ENCODE measurements at places on chromosomes 7 and 10. TPM values are rescaled to one million over a fixed set of nuclear protein-coding genes. Genes with fewer than 3 reads are reported as not detected.

DNA sequence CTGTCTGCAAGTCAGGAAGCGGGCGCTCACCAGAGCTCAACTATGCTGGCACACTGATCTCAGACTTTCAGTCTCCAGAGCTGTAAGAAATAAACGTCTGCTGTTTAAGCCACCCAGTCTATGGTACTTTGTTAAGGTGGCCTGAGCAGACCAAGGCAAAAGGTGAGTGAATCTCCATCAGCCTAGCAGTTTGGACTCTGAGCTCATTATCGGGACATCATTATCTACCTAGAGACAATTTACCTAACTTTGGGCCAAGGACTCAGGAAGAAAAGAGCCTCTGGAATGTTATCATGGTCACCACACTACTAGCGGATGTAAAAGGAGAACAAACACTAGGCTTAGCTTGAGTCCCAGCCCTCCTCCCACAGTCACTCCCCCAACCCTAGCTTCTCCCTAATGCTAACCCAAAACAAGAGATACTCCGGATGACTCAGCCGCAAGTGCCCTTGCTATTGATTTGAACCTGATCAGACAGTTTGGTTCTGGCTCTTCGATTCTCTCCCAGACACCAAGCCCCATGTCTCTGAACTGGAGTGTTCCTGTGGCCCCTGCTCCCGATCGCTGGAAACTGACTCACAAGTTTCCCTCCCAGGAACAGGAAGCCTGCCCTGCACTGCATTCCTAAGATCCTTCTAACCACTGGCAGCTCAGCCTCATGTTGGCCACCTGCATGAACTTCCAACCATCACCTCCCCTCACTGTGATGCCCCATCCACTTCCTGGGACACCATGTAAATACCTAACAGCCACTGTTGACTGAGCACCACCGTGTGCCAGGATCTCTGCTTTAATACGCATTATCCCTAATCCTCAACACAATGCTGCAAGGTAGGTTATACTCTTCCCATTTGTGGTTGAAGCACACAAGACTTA, 34.5 kb downstream of the CREB3L2 start:
- peaks cover 9% of the 10 kb centered on the region for H3K36me3 ChIP-seq
- H3K4me3 ChIP-seq, result peak overlapping the region; percentile 54
- peaks cover 95% of the 10 kb centered on the region for H3K4me1 ChIP-seq
- no peak for DNase-seq

GRCh38 chr10:34121125-34121753, 693.9 kb downstream of the PARD3 start:
- no peak for DNase-seq
- H3K4me3 ChIP-seq, result no peak overlapping the region
- no peaks in the 10 kb centered on the region for H3K27me3 ChIP-seq
- peak overlapping the region; percentile 71 for H3K27ac ChIP-seq
- H3K36me3 ChIP-seq, result peaks cover 1% of the 10 kb centered on the region

UPK3B gene
- 0.62 TPM for total RNA-seq

DNA sequence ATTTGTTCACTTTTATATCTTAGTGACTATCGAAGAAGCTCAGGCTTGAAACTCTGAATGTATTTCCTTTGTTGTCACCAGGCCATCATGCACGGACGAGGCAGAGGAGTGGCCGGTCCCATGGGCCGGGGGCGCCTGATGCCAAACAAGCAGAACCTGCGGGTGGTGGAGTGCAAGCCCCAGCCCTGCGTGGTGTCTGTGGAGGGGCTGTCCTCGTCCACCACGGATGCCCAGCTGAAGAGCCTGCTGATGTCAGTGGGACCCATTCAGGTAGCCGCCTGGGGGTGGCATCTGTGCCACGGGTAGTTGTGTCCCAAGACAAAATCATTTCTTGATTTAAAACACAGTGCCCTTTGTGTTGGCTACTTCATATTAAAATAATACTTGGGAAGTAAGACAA, 45.9 kb downstream of the SHH start:
- no peak overlapping the region for H3K27ac ChIP-seq
- no peaks in the 10 kb centered on the region for H3K27me3 ChIP-seq
- DNase-seq, result no peak
- peaks cover 16% of the 10 kb centered on the region for H3K36me3 ChIP-seq
- H3K4me3 ChIP-seq, result no peak overlapping the region

DNA sequence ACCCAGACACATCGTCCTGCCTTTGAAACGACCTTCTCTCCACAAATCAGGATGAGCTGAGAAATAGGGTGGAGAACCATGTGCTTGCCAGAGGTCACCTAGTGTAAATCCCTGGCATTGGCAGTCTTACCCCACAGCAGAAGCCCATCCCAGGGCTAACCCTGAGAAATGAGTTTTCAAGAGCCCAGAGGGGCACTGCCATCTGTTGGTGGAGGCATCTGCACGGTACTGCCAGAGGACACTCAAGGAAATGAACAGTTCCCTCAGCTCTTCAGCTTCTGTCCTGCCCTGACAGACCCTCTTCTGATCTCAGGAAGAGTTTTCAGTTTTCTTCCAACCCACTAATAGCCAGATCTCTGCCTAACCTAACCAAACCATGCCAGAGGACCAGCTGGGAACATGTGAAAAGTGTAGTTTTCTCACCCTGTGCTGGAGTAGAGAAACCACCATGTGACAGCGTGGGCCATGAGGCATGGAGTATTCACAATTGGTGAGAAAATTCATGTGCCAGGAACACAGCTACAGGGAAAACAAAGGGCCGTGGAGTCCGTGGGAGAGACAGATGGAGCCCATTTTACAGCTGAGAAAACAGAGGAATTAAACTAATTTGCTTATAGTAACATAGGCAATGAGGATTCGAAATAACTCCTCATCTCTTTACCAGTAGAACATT, 37.7 kb upstream of the ITPRID1 start:
- H3K27me3 ChIP-seq, result peaks cover 25% of the 10 kb centered on the region
- no peak overlapping the region for H3K4me3 ChIP-seq

DNA sequence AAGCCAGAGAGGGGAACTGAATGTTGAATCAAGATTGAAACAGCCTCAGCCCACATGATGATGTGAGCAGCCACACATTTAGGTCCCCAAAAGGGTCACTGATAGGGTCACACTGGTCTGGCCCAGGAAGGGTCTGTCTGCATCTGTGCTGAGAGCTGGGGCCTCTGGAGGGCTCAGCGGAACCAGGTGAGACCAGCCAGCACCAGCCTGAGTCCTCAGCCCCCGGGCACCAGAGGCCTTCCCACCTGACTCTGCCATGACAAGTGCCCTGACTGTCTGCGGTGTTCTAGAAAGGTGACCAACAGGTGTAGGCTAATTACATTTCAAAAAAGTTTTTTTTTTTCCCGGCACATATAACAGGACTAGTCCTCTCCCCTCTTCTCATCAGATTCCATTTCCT, 76.2 kb downstream of the WDR11 start:
- H3K27ac ChIP-seq, result no peak overlapping the region
- H3K36me3 ChIP-seq, result no peaks in the 10 kb centered on the region
- no peak for DNase-seq
- H3K27me3 ChIP-seq, result peaks cover 3% of the 10 kb centered on the region

DNA sequence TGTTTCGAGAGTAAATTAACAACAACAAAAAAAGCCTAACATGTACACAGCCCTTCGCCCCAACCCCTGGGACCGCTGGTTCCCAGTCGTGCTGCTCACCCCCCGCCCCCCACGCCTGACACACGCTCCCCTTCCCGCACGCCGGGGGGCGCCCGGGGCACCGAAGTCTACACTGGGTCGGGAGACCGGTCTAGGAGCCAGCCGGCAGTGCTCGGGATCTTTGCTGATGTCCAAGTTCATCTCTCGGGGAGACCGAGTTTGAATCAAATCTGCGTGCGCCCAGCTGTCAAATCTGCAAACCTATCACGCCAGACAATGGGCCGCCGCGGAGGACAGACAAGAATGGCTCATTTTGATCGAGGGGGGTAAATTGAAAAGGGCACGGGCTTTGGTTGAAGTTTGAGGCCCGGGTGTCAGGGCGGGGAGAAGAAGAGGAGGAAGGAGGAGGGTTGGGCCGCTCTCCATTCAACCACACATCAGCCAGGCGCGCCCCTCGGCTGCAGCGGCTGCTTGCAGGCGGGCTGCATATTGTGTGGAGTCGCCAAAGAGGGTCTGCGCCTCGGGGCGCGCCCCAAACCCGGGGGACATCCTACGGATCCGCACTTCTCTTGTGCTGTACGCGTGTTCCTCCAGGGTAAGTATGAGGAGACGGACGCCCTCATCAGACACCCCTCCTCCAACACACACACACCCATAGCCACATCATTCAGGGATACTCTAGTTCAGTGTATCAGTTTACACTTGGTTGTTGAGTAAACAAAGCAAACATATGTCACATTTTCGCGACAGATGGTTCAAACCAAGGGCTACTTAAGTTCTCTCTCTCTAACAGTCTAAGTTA, 1.3 kb upstream of the GFRA1 start:
- H3K36me3 ChIP-seq, result no peaks in the 10 kb centered on the region
- DNase-seq, result no peak
- H3K27ac ChIP-seq, result peak overlapping the region; percentile 91
- peaks cover 25% of the 10 kb centered on the region for H3K4me1 ChIP-seq

CDNF gene
- total RNA-seq, result 0.69 TPM

DNA sequence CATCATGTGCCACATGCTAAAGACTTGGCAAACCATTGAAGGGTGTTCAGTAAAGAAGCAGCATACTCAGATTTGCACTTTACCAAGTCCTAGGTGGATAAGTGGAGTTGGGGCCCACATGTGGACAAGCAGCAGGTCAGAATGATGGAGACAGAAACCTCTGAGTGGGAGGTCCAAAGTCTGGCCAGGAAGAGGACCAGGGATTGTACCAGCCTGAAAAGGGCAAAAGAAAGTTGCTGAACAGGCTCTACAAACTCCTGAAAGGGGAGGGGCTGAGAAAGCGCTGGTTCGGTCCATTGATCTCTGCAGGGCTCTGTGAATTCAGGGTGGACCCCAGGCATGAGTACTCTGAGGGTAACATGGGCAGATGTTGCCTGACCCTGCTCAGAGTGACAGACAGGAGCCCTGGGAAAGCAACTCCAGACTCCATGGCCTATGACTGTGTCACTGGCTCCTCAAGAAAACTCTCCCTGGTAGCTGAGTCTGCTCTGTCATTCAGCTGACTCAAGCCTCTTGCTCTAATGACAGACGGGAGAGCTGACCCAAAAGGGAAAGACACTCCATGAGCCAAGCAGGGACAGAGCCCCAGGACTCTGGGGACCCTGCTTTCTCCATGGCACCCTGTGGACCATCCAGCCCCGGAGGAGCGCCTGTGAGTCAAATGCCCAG, 68.5 kb downstream of the TBXAS1 start:
- no peak for DNase-seq
- H3K4me1 ChIP-seq, result peaks cover 17% of the 10 kb centered on the region
- no peak overlapping the region for H3K4me3 ChIP-seq
- peaks cover 2% of the 10 kb centered on the region for H3K27me3 ChIP-seq

HACD1 gene
- 71.6 TPM for total RNA-seq

GRCh38 chr7:19024261-19024660, 93.2 kb downstream of the TWIST1 start:
- peaks cover 41% of the 10 kb centered on the region for H3K4me1 ChIP-seq
- no peak for DNase-seq
- no peaks in the 10 kb centered on the region for H3K27me3 ChIP-seq
- peak overlapping the region; percentile 87 for H3K27ac ChIP-seq
- no peak overlapping the region for H3K4me3 ChIP-seq

EIF5AL1 gene
- total RNA-seq, result 0.17 TPM

- H3K4me1 ChIP-seq, result no peaks in the 10 kb centered on the region
- H3K27me3 ChIP-seq, result peaks cover 2% of the 10 kb centered on the region
- no peak within 1 kb of the TSS for H3K27ac ChIP-seq
- no peak for DNase-seq
- H3K36me3 ChIP-seq, result no peaks in the 10 kb centered on the region
- no peak within 1 kb of the TSS for H3K4me3 ChIP-seq
These were observed at the start of gene TMEM273 for GRCh38 chr10:49187950-49188761. Gene TMEM273, minus strand, starts transcription at chr10:49188391. Its CDS starts 55 bp downstream, at chr10:49188336.

DNA sequence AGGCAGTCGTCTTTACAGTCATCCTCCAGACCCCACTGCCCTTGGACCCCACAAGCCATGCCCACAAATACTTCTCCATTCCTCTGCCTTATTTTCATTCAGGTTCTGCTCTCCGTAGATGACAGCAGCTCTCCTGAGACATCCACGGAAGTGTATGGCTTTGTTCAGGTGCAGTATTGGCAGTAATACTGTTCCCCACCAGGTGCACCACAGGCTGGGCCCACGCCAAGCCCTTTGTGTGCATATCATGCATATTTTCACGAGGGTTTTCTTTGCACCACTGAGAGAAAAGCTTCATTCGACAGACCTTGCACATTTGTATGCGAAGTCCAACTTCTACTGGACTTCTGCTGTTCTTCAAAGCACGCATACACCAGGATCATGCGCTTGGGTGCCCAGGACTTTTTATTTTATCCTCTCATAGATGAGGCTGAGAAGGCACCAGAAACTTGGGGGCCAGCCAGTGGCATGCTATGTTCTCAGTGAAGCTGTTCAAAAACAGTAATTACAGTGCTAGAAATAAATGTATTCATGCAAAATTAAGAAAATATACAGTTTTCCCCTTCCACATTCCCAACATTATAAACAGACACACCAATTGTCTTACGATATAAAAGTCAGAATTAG, 37.8 kb upstream of the PITRM1 start:
- no peak overlapping the region for H3K4me3 ChIP-seq
- H3K27ac ChIP-seq, result no peak overlapping the region
- H3K27me3 ChIP-seq, result no peaks in the 10 kb centered on the region
- H3K36me3 ChIP-seq, result no peaks in the 10 kb centered on the region
- peaks cover 3% of the 10 kb centered on the region for H3K4me1 ChIP-seq
- no peak for DNase-seq

DNA sequence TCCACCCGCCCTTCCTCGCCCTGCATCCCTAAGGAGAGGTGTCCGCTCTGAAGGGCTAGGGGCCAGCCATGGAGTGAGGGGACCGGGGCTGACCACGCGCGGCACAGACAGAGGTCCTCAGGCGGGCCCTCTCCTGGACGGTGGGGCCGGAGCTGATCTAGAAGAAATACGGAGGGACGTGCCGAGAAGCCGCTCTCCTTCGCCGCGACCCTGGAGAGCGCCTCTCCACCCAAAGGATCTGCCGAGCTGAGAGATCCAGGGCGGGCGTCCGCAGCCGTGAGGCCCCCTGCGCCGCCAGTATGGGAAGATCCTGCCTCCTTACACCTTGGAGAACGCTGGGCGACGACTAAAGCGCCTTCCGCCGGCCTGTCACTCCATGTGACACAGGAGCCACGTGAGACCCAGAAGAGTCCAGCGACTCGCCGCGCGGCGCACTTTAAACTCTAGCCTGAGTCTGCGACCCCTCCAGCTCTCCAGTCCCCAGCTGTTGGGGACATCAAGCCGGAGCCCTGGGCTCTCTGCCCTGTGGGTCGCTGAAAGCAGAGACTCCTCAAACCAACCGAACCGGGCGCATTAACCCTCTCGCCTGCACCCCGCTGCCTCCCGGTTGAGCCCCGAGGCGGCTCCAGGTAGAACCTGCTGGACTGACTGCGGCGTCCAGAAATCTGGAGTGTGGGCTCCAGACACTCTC, 1.5 kb upstream of the SFMBT2 start:
- H3K4me3 ChIP-seq, result peak overlapping the region; percentile 60
- no peaks in the 10 kb centered on the region for H3K36me3 ChIP-seq

GRCh38 chr10:104895981-104896380, 254.9 kb downstream of the SORCS3 start:
- H3K4me1 ChIP-seq, result no peaks in the 10 kb centered on the region
- H3K27me3 ChIP-seq, result no peaks in the 10 kb centered on the region
- no peak for DNase-seq
- H3K27ac ChIP-seq, result no peak overlapping the region
- no peaks in the 10 kb centered on the region for H3K36me3 ChIP-seq

ASZ1 gene
- not detected for total RNA-seq

SP8 gene
- total RNA-seq, result not detected

- no peaks in the 10 kb centered on the region for H3K27me3 ChIP-seq
- H3K36me3 ChIP-seq, result peaks cover 10% of the 10 kb centered on the region
- H3K27ac ChIP-seq, result no peak overlapping the region
- H3K4me3 ChIP-seq, result no peak overlapping the region
These were observed 26.2 kb downstream of the CUX1 start for GRCh38 chr7:101843293-101844271.

- H3K27me3 ChIP-seq, result no peaks in the 10 kb centered on the region
- H3K27ac ChIP-seq, result no peak overlapping the region
- DNase-seq, result no peak
- H3K4me1 ChIP-seq, result no peaks in the 10 kb centered on the region
- H3K36me3 ChIP-seq, result peaks cover 19% of the 10 kb centered on the region
These were observed 20.5 kb downstream of the NKX6-2 start for GRCh38 chr10:132765435-132765834.
